ENCODE measurements at places on chromosomes 2 and 18.

GRCh38 chr18:30591462-30591861, 451.1 kb downstream of the DSC3 start:
- DNase-seq = no peak

- no peak for DNase-seq
Measured at GRCh38 chr2:197339496-197340220, 29.1 kb upstream of the ANKRD44 start.

DNA sequence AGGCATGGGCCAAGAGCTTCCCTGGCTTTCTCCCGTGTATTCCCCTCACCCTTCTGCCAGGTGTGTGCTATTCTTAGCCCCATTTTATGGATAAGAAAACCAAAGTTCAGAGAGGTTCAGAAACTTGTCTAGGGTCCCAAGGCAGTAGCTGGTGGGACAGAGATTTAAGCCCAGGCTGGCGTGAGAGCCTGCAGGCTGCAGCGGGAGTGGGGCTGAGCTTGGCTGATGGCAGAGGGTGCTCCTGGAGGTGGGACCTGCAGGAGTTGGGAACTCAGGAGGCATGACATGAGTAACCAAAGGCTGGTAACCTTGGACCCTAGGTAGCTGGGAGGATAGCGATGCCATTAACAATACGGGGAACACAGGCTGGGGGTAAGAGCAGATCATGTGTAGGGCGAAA, 87.3 kb upstream of the B3GNT7 start:
- DNase-seq = no peak

- no peak for DNase-seq
Measured at GRCh38 chr2:85213404-85213803, 80.2 kb downstream of the TCF7L1 start.

DNA sequence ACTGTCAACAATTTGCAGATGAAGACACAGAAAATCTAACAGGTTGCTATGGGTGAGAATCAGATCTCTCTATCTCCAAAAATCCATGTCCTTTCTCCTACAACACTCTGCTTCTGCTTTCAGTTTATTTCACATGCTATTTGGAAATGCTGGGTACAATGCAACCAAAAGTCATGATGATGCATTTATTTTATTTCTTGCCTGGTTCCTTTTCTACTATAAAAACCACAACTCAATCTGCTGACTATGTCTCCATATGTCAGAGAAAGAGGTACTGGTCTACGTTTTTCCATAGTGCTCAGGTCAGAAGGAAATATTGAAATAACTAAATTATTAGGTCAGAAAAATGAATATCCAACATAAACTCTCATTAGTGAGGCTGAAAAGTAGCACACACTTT, 20.5 kb downstream of the RAD51AP2 start:
- no peak for DNase-seq

- DNase-seq = no peak
Measured at GRCh38 chr18:48345596-48345995, 63.6 kb downstream of the ZBTB7C start.

- DNase-seq = peak; percentile 7
Measured at GRCh38 chr18:27771571-27771970, 405.4 kb downstream of the CDH2 start.

- no peak for DNase-seq
Measured at GRCh38 chr2:166647935-166648334, 153.9 kb upstream of the SCN7A start.

DNA sequence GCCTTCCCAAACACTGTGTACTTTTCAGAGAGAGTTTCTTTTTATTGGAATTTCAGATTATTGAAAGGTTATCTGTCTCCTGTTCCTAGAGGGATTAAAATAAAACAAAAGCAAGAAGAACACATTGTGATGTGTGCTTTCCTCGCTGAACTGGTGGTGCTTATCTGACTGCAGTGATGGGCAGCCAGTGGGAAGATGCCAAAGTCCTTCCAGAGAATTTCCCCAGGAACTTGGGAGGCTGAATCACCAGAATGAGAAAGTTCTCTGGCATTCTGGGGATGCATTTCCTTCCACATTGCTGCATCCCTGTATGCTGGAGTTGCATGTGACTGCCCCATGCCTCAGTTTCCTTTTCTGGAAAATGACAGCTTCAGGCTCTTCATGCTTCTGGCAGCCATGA, 53.9 kb upstream of the SEC11C start:
- peak; percentile 9 for DNase-seq

- no peak for DNase-seq
Measured at GRCh38 chr2:112001136-112001715, 53.8 kb upstream of the TMEM87B start.

DNA sequence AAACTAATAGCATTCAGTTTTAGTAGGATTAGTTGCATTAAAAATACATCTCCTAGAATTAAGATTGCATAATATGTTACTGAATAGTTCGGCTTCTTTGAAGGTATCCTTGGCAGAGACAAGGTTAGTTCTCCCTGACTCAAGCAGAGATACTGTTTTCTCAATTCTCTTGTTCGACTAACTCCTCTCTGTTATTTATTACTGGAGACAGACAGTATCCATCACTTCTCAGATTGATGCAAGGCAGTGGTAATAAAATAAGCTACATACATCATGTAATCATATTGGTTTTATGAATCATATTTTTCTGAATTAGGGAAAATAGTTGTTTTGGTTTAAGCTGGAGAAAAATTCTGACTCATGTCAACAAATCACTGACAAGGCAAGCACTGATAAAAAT, 134.8 kb downstream of the SLC8A1 start:
- DNase-seq = no peak

- no peak for DNase-seq
Measured at GRCh38 chr2:23824777-23825212, 102.1 kb downstream of the ATAD2B start.

- DNase-seq = no peak
Measured at GRCh38 chr18:54239091-54239490, 14.6 kb upstream of the MBD2 start.

DNA sequence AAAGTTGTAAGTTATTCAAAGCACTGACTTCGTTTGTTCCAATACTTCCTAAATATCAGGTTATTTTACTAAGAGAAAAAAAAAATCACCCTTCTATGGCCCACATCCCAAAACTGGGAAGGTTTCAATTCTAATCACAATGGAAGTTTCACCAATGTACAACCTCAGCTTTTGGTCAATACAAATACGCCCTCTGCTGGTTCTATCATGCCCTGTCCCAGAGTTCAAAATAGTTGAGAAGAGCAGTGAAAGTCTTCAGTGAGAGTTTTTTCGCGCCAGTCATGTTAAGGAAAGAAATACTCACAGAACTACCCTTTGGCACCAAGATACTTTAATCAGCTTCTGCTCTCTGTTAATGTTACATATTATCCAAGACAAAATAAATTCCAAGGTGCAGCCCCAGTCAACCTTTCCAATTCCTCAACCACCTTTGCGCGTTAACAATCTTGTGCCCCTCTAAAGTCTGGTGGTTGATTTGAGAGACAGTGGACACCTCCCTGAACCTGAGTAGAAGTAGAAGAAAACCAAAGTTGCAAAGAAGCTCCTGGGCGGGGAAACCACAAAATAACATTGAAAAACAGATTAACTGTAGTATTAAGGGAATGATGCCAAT, 59.9 kb downstream of the SUMO1 start:
- DNase-seq = peak; percentile 23

GRCh38 chr18:58615140-58616132, 13.5 kb downstream of the ALPK2 start:
- DNase-seq = no peak

- no peak for DNase-seq
Measured at GRCh38 chr2:238964544-238965067, 116.7 kb downstream of the TWIST2 start.

DNA sequence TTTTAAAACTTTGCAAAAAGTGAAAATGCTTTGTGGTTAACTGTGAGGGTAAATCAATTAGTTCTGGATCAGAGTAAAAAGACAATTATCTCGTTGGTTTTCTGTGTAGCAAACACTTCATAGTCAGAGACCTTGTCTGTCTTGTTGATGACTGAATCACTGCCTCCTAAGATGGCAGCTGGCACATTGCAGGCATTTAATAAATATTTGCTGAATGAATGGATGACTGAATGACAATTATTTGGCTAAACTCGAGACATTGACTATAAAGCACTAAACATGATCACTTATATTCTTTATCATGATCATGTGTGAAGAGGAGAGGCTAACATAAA, 96.2 kb downstream of the MAIP1 start:
- no peak for DNase-seq

DNA sequence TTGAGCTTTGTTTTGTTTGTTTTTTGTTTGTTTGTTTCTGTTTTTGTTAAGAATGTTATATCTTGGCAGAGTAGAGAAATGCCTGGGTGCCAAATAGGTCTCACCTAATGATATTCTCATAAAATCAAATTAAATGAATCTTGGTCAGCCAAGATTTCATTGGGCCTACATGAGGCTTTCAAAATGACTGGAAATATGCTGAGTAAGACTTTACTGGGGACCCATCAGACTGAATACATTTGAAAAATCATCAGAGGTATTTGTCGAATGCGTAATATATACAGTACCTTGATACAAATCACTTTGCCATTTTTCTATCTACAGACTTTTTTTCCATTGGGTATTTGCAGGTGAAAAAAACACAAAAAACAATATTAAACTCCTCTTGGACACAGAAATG, 480.8 kb downstream of the CDH2 start:
- DNase-seq = no peak

DNA sequence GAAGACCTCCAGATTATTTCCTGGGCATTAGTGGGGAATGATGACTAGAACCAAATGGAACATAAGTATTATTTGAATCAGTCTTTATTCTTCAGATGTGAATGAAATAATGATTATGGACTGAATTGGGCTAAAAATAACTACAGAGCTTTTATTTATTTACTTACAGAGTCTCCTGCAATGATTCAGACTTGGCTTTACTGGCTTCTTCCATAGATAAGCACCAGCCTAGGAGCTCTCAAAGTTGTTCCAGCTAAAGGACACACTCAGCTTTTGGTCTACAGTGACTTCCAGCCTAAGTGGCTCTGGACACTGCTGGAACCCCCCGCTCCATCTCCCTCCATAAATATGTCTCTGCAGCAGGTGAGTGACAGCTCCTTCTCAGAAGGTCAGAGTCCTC, 24.3 kb upstream of the ARHGAP25 start:
- no peak for DNase-seq

- DNase-seq = no peak
Measured at GRCh38 chr2:36330473-36331395, 24.8 kb upstream of the CRIM1 start.

- no peak for DNase-seq
Measured at GRCh38 chr2:241987726-241988125, 118.2 kb downstream of the RTP5 start.

DNA sequence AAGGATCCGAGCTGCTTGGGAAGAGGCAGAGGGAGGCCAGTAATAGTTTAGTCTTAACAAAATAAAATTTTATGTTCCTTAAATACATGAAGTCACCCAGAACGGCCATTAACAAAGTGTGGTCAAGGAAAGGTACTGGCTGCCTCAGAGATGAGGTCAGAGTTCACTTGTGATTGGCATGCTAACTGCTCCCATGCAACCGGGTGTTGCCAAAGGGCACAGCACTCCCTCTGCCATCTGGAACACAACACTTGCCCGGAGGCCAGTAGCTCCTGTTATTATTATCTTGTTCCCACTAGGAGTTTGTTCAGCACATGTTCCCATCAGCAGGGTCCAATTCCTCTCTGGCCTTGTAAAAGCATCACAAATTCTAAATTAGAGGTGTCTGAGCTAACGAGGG, 207.0 kb downstream of the CYP26B1 start:
- DNase-seq = no peak

- DNase-seq = no peak
Measured at GRCh38 chr18:23528580-23529472, 25.5 kb downstream of the RMC1 start.

GRCh38 chr2:200770847-200771246, 40.9 kb upstream of the BZW1 start:
- DNase-seq = no peak

DNA sequence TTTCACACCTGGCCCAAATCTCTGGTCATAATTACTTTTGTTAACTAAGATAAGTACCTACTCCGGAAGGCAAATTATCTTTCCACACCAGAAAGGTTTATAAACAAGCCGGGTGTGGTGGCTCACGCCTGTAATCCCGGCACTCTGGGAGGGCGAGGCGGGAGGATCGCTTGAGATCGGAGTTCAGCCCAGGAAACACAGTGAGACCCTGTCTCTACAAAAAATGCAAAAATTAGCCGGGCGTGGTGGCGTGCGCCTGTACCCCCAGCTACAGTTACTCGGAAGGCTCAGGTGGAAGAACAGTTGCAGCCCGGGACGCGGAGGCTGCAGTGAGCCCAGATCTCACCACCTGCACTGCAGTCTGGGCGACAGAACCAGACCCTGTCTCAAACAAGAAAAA, 2.1 kb downstream of the PUM2 start:
- no peak for DNase-seq

DNA sequence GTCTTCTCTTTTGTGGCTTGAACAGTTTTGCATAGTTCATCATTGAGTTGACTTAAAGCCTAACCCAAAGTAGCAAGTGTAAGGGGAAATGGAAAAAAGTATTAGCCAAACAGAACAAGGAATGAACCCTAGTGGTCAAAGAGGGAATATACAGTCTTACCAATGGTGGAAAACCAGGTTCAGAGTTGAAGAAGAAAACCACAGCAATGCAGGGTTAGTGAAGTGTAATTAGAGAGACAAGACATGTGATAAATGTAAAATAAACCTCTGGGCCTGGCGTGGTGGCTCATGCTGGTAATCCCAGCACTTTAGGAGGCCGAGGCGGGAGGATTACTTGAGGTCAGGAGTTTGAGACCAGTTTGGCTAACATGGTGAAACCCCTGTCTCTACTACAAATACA, 2.4 kb downstream of the TTN start:
- no peak for DNase-seq

GRCh38 chr2:60497500-60497899, 56.0 kb downstream of the BCL11A start:
- no peak for DNase-seq

DNA sequence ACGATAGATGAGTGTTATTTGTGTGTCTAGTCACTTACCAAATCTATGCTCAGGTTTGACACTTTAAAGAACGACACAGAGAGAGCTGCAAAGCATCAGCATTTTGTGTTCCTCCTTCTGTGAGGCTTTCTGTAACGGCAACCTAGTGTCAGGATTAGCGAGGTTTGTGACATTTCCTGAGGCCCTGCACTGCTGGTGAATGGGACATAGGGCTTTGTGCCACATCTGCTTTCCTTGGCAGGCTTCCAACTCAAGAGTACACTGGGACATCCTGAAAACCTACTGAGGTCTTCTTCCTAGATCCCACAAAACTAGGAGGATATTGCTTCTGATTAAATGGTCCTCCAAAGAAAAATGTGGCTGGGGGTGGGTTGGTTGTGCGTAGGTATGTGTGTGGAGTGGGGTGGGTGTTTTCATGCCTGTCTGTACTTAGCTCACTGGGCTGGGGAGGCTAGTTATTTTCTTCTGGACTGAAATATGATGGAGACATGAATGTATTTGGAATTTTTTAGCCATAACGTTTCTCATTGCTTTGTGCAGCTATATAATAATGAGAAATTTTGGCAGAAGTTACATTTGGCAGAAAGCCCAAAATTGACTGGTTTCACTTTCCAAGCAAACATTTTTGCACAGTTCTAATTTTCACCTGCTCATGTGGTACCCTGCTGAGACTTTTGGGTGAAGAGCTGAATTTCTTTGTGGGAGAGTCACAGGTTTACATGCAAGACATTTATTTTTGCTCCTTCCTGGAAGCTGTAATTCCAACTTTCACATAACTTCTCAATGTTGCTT, 308.4 kb downstream of the XIRP2 start:
- DNase-seq = peak; percentile 27

All from skeletal muscle cell (primary cell).